ENCODE measurements at places on chromosomes 4 and X.

DNA sequence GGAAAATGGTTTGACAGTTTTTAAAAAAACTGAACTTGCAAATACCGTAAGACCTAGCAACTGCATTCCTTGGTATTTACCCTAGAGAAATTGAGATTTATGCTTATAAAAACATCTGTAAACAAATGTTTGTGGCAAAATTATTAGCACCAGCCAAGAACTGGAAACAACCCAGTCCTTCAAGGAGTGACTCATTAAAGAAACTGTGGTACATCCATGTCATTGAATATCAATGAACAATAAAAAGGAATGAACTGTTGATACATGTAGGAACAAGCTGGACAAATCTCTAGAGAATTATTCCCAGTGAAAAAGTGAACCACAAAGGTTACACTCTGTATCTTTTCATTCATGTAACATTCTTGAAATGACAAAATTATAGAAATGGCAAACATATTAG lies 240.2 kb upstream of the ADAMTS3 start:
- no peak for DNase-seq

- no peak for DNase-seq
Observed at GRCh38 chrX:45258731-45259402, 58.2 kb upstream of the DIPK2B start.

DNA sequence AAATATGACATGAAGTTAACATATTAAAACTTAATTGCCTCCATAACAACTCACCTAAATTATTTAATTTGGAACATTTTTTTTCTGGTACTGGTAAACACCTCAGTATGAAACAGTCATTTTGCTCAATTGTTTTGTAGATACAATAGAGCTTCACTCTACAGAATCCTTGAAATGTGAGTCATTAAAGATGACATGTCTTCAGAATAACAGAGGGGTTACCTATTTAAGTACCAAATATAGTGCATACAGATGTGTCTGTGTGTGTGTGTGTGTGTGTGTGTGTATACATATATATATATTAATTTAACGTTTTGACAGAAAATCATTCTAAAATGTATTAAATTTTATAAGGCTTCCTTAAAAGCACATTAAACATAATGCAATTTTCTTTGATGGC lies 297.6 kb downstream of the INPP4B start:
- no peak for DNase-seq

- DNase-seq, result no peak
Observed at GRCh38 chr4:186634591-186635128, 79.3 kb upstream of the MTNR1A start.

DNA sequence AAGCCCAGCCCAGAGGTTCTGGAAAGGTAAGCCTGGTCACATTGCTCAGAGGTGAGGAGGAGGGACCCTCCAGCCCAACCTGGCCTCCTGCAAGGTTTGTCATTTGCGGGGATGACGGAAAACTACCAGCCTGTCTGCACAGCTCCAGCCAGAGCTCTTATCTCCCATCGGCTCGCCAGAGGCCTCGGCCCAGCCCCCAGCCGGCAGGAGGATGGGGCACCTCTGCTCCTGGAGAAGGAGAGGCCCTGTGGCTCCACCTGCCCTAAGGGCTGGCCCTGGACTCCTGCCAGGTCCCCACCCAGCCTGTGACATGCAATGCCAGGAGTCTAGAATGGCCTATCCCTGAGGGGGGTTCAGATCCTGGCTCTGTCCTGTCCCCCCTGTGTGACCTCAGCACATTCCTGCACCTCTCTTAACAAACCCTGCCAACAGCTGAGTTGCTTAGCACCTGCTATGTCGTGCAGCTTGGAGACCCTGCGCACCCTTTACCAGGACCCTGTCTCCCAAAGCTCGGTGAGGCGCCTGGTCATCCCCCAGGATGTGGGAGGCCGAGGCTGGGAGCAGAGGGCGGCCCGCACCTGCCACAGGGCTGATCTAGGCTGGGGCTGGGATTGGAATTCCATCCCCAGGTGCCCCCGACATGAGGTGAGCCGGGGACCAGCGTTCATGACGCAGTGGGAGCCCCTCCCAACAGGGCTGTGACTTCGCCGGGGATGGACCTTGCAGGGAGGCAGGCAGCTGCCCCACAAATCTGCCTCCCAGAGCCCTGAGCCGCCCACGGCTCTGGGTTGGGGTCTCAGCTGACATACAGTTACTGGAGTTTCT lies 14.4 kb downstream of the ADRA2C start:
- DNase-seq, result peak; percentile 47

GRCh38 chr4:101417046-101417445 lies 69.7 kb upstream of the PPP3CA start:
- no peak for DNase-seq

DNA sequence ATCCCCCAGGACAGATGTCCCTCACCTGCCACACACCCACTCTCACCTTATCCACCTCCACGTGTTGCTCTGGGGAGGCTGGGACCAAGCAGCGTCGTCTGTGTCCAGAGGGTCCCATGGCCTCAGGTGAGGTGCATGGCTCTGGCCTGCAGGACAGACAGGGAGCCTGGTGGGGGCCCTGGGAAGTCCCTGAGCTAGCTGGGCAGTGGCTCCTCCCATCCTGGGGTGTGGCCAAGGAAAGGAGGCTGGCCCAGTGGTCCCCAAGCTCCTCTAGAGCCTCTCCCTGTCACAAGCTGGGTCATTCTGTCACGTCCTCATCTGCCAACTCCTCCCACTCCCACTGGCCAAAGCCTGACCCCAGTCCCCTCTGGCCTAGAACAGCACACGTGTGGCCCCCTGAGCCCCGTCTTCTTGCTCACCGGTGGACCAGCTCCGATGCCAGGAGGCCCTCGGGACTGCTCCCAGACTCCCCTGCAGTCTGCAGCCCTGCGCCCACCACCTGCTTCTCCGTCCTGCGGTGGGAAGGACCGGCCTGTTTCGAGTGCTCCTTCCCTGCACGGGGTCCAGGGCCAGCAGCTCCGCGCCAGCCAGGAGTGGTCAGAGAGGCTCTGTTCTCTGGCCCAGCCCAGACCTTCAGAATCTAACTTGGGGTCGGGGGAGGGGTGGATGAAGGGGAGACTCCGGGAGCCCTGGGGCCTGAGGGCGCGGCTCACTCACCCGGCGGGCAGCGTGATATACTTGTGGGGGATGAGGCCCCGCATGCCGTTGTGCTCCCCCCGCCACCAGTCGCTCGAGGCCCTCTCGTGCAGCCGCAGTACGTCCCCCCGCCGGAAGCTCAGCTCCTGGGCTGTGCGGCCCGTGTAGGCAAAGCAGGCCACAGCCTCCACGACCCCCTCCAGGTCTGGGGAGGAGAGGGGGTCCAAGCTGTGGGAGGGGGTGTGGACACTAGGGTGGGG lies 4.8 kb downstream of the AVPR2 start:
- peak; percentile 46 for DNase-seq

- DNase-seq, result peak; percentile 23
Observed at GRCh38 chr4:89022426-89023128, 34.4 kb downstream of the FAM13A start.

DNA sequence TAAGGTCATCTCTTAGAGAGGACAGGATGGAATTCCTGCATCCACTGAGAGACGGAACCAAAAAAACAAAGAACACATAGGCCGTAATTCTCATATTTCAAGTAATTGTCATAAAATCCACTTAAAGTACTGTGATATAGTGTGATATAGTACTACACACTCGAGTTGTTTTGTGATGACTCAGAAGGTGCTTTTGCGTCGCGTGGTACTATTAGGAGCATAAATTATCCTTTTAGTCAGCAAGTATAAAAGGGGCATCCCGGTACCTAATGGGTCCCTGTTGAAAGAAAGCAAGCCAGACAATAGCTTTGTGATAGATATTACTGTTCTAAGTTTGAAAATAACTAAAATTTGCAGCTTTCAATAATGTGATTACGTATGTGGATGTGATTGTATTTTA lies 55.3 kb downstream of the GPR143 start:
- DNase-seq, result no peak

DNA sequence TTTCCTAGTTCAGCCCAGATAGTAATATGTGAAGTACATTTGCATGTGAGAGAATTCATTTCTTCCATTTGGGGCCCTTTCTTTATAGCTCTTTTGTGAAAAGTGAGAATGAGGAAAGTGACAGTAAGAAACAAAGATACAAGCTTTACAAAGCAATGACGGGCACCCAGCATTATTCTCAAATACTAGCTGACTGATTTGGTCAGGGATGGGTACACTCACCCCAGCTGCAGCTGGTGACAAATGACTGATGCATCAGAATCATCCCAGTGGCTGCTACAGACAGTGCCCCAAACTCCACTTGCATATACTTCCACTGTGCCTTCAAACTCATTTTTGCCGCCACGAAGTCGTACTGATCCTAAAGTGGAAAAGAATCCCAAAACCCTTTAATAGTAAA lies 14.8 kb downstream of the PRSS12 start:
- DNase-seq, result no peak

GRCh38 chr4:62548108-62548524 lies 1348.0 kb downstream of the ADGRL3 start:
- no peak for DNase-seq

GRCh38 chr4:139668658-139669201 lies 3.1 kb downstream of the MGST2 start:
- peak; percentile 75 for DNase-seq

- DNase-seq, result no peak
Observed at GRCh38 chr4:76562161-76562560, 127.1 kb downstream of the SHROOM3 start.

DNA sequence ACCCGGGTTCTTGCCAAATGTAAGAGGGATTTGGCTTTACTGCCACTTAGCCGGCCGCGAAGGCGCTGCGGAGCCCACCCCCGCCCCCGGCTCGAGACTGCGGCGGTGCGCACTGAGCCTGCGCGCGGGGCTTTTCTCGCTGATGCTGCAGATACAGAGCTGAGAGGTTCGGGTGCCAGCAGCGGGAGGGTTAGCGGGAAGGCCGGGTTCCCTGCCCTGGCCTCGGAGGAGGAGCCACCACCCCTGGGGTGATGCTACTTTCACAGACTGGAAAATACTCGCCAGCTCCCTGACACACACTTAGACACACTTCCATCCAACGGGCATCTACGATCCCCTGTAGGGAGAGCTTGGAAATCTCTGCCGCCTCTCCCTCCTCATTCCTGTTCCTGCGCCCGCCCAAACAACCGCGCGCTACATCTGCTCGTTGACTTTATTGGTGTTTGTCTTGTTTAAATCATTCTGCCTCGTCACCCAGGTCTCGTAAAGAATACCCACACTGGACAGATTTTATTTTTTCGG lies 2.1 kb upstream of the PCDH7 start:
- no peak for DNase-seq

GRCh38 chr4:75637176-75637575 lies 6.8 kb upstream of the CDKL2 start:
- DNase-seq, result no peak

DNA sequence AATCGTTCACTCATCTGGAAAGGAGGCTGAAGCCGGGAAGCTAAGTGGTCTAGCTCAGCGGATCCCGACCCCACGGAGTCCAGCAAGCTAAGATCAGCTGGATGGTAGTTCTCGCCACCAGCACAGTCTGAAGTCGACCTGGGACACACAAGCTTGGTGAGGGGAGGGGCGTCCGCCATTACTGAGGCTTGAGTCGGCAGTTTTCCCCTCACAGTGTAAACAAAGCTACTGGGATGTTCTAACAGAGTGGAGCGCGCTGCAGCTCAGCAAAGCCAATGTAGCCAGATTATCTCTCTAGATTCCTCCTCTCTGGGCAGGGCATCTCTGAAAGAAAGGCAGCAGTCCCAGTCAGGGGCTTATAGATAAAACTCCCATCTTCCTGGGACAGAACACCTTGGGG lies 555.4 kb downstream of the BCOR start:
- no peak for DNase-seq

GRCh38 chr4:4457803-4458553 lies 71.1 kb downstream of the NSG1 start:
- no peak for DNase-seq

DNA sequence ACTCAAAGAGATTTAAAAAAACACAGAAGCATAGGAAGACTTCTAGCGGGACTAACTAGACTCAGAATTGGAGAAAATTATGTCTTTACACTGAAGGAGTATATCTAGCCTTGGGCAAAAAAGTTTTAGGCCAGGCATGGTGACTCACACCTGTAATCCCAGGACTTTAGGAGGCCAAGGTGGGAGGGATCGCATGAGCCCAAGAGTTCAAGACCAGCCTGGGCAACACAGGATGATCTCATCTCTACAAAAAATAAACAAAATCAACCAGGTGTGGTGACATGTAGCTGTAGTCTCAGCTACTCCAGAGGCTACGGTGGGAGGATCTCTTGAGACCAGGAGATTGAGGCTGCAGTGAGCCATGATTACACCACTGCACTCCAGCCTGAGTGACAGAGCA lies 99.5 kb downstream of the NEUROG2 start:
- DNase-seq, result no peak

DNA sequence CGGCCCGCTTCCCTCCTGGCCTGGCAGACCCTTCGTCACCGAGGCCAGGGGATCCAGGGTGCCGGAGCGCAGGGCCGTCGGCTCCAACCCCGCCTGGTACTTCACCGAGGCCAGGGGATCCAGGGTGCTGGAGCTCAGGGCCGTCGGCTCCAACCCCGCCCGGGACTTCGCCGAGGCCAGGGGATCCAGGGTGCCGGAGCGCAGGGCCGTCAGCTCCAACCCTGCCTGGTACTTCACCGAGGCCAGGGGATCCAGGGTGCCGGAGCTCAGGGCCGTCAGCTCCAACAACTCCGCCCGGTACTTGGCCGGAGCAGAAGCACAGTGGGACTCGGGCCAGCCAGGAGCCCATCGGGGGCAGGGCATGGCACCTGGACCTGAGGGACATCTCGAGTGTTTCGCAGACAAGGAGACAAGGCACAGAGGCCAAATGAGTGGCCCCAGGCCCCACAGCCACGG lies 85.1 kb downstream of the FAM53A start:
- DNase-seq, result no peak

GRCh38 chr4:81590596-81590995 lies 118.9 kb upstream of the RASGEF1B start:
- no peak for DNase-seq

- peak; percentile 1 for DNase-seq
Observed at GRCh38 chrX:106039920-106040319, 1.4 kb upstream of the SERPINA7 start.

All from hematopoietic multipotent progenitor cell treated with erythropoietin and hydrocortisone succinate and interleukin-3 and kit ligand, for 6 days (in vitro differentiated cells).